ENCODE measurements at places on chromosomes 5 and 9. TPM values are rescaled to one million over a fixed set of nuclear protein-coding genes. Genes with fewer than 3 reads are reported as not detected.

The CEMIP2 gene
- total RNA-seq: 14.3 TPM

The TRIM7 gene
- total RNA-seq: 30.2 TPM

The CARTPT gene
- total RNA-seq: not detected

The CD14 gene
- 0.42 TPM for total RNA-seq

The RNF44 gene
- 58.4 TPM for total RNA-seq

The PGM5 gene
- 0.15 TPM for total RNA-seq

The FBLL1 gene
- 0.15 TPM for total RNA-seq

The PCDHB13 gene
- total RNA-seq: 0.22 TPM

The SPAAR gene
- total RNA-seq: not detected

All from HCT116 (cell line).